ENCODE measurements at places on chromosomes 4 and X. TPM values are rescaled to one million over a fixed set of nuclear protein-coding genes. Genes with fewer than 3 reads are reported as not detected.

The NHSL2 gene
- 0.51 TPM for polyA plus RNA-seq

The XK gene
- polyA plus RNA-seq: 1.5 TPM

The SPANXD gene
- polyA plus RNA-seq: not detected

The TMPRSS11B gene
- 1,112 TPM for polyA plus RNA-seq

The EVC gene
- polyA plus RNA-seq: 4.0 TPM
